IPS-NIHi11 (cell line): ENCODE measurements at places on chromosomes 13 and 19.

GRCh38 chr13:31022928-31023530, 90.6 kb downstream of the TEX26 start:
- DNase-seq, result no peak

DNA sequence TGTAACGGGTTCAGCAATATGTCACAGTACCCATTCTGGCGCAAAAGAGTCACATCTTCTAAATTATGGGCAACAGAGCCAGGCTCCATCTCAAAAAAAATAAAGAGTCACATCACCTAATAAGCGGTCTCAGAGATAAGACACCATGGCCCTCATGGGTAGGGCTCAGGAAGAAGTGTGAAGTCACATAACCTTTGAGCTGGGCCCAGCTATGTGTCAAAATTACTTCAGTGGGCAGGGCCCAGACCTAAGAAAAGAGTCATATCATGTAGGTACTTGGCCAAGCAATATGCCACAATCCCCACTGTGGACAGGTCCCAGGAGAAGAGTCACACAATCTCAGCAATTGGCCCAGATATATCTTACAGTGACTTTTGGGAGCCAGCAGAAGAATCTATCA, 11.4 kb upstream of the ZNF91 start:
- DNase-seq, result no peak

GRCh38 chr19:5809053-5809452, 4.2 kb downstream of the NRTN start:
- no peak for DNase-seq

DNA sequence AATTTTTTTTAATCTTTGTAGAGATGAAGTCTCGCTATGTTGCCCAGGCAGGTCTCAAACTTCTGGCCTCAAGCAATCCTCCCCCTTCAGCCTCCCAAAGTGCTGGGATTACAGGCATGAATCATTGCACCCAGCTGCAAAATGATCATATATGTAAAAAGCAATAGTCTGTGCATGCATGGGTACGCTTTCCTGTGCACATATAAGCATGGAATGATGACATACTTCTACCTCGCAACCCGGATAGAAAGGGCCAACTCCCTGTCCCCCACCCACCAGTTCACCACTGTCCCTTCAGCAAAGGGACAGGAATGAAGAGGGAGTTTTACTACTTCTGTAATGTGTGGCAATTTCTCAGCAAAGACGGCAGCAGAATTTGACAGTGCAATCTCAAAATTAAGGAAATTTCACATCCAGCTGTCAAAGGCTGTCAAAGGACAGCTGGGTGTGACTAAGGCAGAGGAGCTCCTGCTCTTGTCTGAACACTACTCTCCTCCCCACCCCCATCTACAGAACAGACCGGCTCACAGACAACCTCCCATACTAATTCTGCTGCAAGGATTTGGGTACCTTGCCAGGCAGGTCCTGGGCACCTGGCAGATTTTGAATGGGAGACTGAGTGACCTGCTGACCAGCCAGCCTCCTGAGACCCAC, 95.6 kb downstream of the TSHZ3 start:
- DNase-seq, result no peak

DNA sequence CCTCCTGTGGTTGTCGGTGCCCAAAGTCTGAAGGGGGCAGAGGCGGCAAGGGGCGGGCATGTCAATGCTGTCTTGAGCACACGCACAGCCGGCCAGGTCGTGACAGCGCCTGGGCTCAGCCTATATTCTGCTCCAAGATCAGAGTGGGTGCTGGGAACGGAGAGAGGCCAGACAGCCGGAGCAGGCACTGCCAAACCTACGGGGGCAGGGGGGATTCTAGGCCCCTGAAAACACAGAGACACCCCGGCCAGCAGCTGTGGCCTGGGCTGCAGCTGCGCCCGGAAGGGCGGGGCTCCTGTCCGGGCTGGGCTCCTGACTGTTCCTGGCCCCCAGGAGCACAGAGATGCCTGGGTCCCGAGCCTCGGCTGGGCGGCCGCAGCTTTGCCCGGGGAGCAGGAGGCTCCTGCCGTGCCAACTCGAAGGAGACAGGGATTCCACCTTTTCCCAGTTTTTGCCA, 2662.9 kb upstream of the PCDH20 start:
- DNase-seq, result peak; percentile 5

DNA sequence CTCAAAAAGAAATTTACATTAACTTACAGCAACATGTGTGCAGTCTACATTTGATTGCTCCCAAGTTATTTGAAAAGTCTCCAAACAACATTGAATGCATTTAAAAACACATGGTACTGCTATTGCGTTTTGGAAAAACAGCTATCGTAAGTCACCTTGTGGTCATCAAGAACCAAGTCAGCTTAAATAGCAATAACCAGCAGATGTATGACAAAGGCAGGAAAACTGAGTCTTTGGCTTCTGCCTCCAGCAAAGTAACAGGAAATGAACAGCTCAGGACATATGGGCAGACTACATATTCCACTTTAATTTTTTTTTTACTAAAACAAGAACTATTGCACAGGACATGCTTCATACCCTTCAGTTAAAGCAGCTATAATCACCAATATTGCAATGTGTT, 580.6 kb upstream of the SPRY2 start:
- no peak for DNase-seq
